ENCODE measurements at places on chromosomes 7 and 10.

GRCh38 chr10:81414038-81414437 lies 461.0 kb upstream of the NRG3 start:
- no peak for DNase-seq

- DNase-seq = no peak
Measured at GRCh38 chr10:132363921-132364593, 32.1 kb downstream of the LRRC27 start.

DNA sequence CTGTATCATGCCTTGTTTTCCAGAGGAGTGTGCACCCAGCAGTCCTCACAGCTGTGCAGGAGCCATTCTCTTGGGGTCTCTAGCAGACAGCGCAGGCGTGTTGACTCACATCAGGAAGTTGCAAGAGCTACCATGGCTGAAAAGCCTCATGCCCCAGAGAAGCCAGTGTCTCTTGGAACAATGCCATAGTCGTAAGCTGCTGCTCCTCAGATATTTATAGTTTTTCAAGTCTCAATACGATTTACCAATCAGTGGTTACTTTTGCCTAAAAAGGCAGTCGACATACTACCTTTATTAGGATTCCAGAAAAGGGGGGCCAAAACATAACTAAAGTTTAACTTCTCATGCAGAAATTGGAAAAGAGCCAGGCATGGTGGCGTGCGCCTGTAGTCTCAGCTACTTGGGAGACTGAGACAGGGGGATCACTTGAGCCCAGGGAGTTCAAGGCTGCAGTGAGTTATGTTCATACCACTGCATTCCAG lies 407.7 kb downstream of the PARD3 start:
- no peak for DNase-seq

- DNase-seq = no peak
Measured at GRCh38 chr10:81961451-81962184, 86.6 kb downstream of the NRG3 start.

DNA sequence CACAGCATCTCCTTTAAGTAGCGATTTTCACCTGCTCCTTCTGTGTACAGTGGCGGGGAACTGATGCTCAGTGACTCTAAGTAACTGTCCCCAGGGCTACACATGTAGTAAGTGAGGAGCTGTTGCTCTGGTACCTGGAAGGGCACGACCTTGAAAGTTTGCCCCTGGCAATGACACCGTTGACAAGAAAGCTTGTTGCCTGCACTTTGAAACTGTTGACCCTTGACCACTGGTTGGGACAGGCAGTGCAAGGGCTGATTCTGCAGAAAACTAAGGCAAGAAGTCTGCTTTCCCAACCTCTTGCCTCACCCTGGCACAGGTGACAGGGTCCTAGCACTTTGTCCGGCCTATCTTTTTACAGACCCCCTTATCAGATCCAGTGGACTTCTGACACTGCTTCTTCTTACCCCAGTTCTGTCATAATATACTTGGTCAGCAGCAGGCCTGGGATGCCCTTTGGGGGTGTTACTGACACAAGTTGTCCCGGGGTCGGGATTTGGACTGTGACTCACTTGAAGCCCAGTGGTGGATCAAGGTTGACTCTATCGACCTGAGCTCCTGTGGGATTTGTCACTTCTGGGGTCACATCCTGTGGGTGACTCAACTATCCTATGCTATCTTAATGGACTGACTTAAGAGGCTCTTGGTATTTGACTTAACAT lies 5.8 kb downstream of the ACSL5 start:
- DNase-seq = no peak

GRCh38 chr10:127918572-127918971 lies 11.7 kb downstream of the PTPRE start:
- no peak for DNase-seq

- DNase-seq = no peak
Measured at GRCh38 chr7:17085186-17085585, 203.4 kb upstream of the AGR3 start.

GRCh38 chr7:143514487-143514886 lies 36.8 kb downstream of the TAS2R41 start:
- no peak for DNase-seq

DNA sequence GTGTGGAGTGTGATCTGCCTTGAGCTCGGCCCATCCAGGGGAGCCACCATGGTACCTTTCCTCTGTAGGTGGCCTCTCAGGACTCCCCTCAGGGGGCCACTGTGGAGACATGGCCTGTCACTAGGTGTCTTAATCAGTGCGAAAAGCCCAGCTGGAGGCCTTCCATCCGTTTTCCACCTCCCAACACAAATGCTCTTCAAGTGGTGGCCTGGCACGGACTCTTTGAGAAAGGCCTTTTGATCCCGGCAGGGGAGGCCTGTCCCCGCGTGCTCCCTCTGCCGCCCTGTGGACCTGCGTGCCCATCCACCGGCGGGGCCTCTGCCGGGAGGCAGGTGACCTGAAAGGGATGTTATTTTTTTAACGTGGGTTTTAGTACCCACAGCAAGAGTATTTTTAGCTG lies 149.5 kb downstream of the RGS10 start:
- DNase-seq = no peak

DNA sequence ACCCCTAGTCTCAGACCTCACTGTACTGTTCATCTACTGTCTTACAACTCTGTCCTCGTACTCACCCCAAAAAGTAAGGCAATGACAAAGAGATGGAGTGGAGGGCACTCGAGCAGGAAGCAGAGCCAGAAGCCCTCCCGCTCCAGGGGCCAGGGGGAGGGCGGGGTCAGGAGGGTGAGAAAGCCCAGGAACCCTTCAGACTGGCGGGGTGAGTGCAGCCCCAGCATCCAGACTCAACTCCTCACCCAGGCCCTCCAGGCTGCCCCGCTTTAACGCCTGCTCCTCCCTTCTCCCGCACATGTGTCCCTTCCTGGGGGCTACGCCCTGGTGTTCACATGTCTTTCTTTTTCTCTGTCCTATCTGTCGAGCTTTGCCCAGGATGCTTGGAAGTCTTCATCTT lies 66.1 kb downstream of the CALML3 start:
- no peak for DNase-seq

DNA sequence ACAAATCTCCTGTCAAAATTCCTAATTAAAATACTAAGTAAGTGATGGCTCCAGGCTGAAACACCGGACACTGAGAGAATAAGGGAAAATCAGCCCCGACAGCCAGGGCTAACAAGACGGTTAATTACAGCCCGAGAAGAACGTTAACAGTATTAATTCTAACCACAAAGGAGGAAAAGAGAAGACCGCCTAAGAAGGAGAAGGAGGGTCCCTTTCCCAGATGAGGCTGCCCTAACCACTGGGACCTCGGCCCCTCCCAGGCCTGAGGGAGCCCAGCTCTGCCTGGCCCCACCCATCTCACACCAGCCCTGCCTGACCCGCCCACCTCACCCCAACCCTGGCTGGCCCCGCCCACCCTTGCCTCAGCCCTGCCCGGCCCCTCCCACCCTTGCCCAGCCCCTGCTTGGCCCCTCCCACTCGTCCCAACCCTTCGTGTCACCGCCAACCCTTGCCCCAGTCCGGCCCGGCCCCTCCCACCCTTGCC lies 51.3 kb downstream of the PWWP2B start:
- DNase-seq = peak; percentile 55

- DNase-seq = no peak
Measured at GRCh38 chr10:79054203-79055099, 14.3 kb upstream of the ZMIZ1 start.

DNA sequence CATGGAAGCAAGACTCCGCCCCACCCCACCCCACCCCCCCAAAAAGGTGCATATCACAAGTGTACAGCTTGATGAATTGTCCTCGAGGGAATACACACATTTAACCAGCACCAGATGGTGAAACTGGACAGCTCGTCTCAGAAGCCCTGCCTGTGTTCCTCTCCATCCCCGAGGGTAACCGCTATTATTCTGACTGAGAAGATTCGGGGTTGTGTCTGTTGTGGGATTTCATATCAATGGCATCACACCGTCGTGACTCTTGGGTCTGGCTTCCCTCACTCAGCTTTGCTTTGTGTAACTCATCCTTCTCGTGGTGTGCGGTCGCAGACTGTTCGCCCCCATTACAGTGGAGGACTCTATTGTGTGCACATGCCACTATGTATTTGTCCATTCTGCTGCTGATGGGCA lies 18.9 kb downstream of the PODXL start:
- DNase-seq = no peak

GRCh38 chr10:78231939-78232338 lies 198.3 kb downstream of the RPS24 start:
- DNase-seq = no peak

DNA sequence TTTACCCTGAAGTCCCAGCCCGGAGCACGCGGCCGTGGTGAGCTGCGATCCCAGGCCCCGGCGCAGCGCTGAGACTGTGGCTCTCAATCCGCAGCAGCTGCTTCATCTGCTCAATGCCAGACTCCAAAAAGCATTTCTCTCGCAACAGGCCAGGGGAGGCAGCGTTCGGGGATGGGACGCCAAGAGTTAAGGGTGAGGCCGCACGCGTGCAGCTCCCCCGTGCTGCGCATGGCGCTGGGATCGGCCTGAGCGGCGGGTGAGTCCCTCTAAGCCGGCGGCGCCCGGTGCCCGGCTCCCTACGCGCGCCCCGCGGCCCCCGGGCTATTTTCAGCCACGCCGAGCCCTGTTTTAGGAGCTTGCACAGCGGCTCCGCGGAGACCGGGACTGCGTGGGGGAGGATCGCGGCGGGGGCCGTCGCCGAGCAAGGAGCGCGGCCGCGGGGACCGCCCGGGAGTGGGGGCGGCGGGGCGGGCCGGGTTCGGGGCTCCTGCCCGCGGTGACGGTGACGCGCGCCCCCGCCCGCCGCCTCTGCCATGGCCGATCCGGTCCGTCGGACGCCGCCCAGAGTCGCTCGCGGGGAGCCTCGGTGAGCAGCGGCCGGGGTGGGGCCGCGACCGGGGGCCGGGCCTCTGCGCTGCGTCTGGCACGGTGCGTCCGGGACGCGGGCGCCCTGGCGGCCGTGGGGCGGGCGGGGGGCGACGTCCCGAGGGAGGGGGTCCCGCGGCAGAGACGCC lies 29.4 kb upstream of the JAKMIP3 start:
- no peak for DNase-seq

DNA sequence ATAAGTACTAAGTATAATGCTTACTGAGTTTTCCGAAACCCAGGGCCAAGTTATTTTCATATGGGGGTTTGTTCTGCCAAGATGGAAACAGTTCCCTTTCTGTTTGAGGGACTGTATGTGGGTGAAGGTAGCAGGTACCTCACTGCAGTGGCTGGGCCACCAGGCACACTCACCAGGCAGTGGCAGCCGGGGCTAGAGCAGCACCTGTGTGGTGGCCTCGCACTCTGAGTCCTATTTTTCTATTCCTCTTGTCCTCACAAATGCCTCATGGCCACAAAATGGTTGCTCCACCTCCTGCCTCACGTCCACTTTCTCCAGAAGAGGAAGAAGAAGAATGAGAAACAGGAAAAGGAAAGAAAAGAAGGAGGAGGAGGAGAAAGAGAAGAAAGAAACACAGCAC lies 167.3 kb upstream of the SHH start:
- DNase-seq = no peak

- no peak for DNase-seq
Measured at GRCh38 chr10:980468-981093, 7.7 kb upstream of the GTPBP4 start.

DNA sequence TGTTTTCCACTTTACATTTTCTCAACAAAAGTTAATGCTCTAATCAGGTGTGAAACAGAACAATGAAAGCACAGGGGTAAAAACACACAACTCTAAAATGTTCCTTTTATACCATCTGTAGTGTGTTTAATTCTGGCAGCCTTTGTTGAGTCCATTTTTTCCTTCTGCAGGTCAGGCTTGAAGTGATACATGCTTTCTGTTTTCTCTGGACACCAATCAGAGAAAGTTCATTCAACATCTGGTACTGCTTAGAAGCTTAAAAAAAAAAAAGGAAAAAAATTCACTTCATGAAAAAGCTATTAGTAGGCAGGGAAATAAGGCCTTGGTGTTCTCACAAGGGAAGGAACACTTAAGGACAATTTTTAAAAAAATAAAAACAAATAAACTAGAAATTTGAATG lies 231.3 kb upstream of the RHOBTB1 start:
- no peak for DNase-seq

- no peak for DNase-seq
Measured at GRCh38 chr7:95636140-95636940, 40.0 kb upstream of the PDK4 start.

GRCh38 chr10:21048068-21048467 lies 151.0 kb upstream of the NEBL start:
- DNase-seq = no peak

- no peak for DNase-seq
Measured at GRCh38 chr7:157771-158625, 34.4 kb upstream of the FAM20C start.

Measured in stimulated activated CD4-positive, alpha-beta T cell treated with anti-CD3 and anti-CD28 coated beads, Interleukin-12 subunit alpha, Interleukin-12 subunit beta, amount 100 ng/mL, for 48 hours (primary cell).